ENCODE measurements at places on chromosomes 7 and 10.
A peak's percentile ranks its signal among the peaks of the same experiment; 100 is the strongest.

GRCh38 chr10:110209454-110209925 lies 2.1 kb downstream of the MXI1 start:
- peak; percentile 76 for DNase-seq

- no peak for DNase-seq
Measured at GRCh38 chr10:120420421-120420820, 36.6 kb upstream of the PLPP4 start.

DNA sequence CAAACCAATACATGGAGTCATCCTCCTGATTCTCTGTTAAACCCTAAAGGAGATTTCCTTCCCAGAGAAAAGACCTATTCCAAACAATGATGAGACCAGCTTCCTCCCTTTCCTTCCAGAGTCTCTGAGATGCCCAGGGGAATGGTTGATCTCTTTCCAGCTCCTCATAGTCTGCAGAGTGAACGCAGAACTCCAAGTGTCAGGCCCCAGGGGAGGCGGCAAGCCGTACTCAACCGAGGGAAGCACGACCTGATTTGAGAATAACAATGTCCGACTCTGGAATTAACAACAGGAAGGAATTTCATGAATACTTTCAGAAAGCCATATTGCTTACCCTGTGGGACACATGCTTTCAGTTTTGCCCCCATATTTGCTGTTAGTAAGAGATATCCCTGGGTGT lies 241.7 kb upstream of the GLI3 start:
- no peak for DNase-seq

GRCh38 chr10:105291571-105291970 lies 650.5 kb downstream of the SORCS3 start:
- DNase-seq: no peak

- peak; percentile 26 for DNase-seq
Measured at GRCh38 chr7:19117870-19118608, 603 bp upstream of the TWIST1 start.

DNA sequence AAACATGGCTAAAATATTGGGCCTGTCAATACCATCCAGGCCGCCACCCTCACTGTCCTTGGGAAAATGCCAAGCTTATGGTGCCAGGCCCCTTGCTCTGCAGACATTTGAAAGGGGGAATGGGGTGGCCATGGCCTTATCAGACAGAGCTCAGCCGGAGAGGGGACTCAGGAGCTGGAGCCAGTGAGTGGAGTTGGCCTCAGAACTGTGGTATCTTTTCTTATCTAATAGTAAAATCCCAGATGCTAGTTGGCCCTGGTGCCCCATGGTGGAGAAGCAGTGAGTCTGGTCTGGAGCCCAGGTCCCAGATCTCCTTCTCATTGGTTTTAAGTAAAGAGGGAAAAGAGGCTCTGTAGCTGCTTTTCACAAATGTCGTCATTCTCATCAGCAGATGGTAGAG lies 49.6 kb upstream of the SORCS3 start:
- DNase-seq: no peak

DNA sequence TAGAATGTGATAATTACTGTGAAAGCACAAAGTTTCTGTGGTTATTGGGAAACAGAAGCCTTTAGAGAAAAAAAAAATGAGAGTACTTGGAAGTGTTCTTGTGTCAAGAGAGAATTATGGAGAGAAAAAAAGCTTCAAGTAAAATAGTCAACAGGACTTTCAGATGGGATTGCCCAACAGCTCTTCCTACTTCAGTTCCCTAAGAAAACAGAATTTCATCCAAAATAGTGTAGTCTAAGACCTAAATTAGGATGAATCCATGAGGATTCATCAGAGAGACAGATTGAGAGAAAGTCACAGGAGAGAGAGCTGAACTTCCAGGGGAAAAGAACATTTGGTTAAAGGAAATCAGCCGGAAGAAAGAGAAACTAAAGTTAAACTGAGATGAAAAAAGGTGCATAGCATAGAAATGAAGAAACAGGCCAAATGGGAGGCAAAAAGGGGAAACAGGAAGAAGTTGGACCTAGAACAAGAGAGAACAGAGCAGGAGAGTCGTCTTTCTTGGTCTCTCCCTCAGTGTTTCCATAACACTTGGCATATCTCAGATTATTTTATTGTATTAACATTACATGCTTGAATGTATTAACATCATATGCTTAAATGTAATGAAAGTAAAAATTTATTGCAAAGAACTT lies 2.5 kb downstream of the SCIN start:
- no peak for DNase-seq
